ENCODE measurements at places on chromosomes 5 and 9.

- no peak overlapping the region for H3K4me3 ChIP-seq
- no peak overlapping the region for H3K27ac ChIP-seq
- H3K36me3 ChIP-seq = no peaks in the 10 kb centered on the region
Observed at GRCh38 chr5:82031220-82032119, 59.6 kb downstream of the ATG10 start.

- H3K27me3 ChIP-seq = no peaks in the 10 kb centered on the region
- no peak for DNase-seq
- H3K4me3 ChIP-seq = no peak overlapping the region
- no peaks in the 10 kb centered on the region for H3K36me3 ChIP-seq
- H3K27ac ChIP-seq = no peak overlapping the region
Observed at GRCh38 chr5:98570661-98571191, 202.7 kb upstream of the RGMB start.

DNA sequence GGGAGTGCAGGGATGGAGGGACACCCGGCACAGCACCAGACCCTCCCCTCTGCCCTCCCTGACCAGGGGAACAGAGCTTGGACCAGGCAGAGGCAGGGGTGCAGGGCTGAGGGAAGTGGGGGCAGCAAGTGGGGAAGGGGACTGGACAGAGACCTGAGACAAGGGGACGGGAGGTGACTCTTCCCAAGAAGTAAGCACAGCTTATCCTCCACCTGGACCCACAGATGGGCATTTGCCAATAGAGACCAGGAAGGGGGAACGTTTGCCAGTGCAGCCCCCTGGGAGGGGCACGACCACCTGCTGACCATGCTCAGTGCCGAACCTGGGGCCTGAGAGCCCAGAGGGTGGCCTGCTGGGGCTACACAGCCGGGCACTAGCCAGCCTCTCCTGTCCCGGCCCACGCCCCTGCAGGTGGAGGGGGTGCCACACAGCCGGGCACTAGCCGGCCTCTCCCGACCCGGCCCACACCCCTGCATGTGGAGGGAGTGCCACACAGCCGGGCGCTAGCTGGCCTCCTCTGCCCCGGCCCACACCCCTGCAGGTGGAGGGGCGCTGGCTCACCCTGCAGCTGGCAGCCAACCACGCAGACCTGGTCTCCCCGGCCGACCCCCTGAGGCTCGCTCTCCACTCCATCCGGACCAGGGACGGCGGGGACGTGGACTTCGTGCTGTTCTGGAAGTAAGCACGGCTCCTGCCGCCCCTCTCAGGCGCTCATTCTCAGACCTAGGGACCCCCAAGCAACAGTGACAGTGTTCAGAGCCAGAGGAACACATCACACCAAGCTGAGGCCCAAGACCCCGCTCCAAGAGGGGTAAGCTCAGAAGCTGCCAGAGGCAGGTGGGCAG is 24.3 kb downstream of the GLT6D1 start:
- H3K27ac ChIP-seq = no peak overlapping the region
- H3K4me3 ChIP-seq = no peak overlapping the region
- no peaks in the 10 kb centered on the region for H3K36me3 ChIP-seq
- H3K4me1 ChIP-seq = no peaks in the 10 kb centered on the region
- peak; percentile 89 for DNase-seq
- H3K27me3 ChIP-seq = no peaks in the 10 kb centered on the region

DNA sequence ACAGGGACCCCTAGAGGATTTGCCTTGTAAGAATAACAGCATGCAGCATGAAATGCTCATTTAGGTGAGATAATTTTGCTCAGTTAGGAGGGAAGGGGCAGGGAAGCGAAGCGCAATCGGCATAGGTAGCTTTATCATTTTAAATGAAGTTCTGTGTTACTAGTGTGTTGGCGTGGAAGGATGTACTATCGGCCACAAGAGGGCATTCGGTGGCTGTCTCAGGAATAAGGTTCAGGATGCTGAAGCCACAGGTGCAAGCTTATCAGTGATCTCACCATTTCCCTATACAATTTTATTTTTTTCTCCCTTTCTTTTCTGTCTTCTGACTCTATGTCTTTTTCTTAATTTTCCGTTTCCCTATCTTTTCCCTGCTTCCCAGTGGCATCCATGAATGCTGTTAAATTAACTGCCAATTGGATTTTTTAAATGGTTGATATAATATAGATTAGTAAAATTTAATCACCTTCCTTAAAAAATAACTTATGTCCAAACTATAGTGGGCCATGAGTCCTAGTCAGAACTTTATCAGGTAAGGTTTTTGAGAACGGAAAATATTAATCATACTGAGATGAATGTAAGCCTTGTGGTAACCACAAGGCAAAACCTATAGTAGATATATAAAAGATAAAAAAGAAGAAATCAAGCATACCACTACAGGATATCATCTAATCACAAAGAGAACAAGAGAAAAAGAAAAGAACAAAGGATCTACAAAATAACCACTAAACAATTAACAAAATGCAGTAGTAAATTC is 1.2 kb upstream of the INSL6 start:
- no peaks in the 10 kb centered on the region for H3K36me3 ChIP-seq
- H3K27me3 ChIP-seq = peaks cover 8% of the 10 kb centered on the region
- H3K4me1 ChIP-seq = no peaks in the 10 kb centered on the region

DNA sequence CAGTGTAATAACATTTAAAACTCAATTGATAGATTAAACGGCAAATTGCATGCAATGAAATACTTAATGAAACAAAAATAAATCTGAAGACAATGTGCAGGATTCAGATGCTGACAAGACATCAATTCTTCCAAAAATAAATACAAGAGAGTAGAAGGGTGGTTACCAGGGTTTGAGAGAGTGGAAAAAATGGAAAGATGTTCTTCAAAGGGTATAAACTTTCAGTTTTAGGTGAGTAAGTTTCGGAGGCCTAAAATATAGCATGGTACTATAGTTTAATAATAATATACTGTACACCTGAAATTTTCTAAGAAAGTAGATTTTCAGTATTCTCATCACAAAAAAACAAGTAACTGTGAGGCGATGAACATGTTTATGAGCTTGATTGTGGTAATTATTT is 48.2 kb upstream of the RASEF start:
- no peaks in the 10 kb centered on the region for H3K4me1 ChIP-seq
- no peaks in the 10 kb centered on the region for H3K27me3 ChIP-seq
- no peak for DNase-seq

DNA sequence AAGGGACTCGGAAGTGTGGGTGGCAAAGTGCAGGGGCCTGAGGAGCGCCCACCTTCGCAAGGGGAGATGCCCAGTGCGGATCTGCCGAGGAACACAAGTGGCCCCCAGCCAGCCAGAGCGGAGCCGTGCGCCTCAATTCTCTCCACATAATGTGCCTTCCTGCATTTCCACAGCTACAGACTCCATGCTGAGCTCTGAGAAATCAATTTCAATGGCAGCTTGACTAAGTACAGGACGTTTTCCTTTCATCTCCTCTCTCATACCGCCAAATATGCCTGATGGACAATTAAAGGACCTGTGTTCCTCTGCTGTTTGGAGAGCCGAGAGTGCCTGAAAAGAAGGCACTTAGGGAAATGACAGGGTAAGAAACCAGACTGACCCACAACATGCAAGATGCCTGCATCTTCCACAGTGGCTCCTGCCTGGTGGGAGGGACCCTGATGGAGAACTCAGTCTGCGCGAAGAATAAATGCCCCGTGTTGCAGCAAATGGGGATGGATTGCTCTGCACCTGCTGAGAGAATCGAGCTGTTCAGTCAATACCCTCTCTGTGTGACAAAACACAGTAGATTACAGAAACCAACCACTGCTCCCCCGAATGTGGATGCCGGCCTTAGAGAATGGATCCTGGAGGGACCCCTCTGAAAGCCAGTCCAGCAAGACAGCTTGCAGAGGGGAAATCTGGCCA is 38.6 kb upstream of the OLFM1 start:
- no peaks in the 10 kb centered on the region for H3K4me1 ChIP-seq
- no peak overlapping the region for H3K27ac ChIP-seq
- no peak overlapping the region for H3K4me3 ChIP-seq
- H3K27me3 ChIP-seq = no peaks in the 10 kb centered on the region
- no peaks in the 10 kb centered on the region for H3K36me3 ChIP-seq
- no peak for DNase-seq

DNA sequence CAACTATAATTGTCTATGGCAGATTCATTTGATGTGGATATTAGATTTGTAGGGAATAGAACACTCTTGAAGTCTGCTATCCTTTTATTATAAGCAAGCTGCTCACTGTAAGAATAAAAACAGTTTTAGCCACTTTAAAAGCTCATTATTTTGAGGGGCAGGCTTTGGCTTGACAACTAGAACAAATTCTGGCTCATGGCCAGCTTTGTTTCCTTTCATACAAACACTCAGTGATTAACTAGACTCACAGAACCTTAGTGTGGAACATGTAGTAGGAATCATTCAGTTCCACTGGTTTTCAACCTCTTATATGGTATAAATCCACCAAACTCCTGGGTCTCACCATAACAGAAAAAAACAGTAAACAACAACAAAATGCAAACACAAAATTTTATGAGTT is 27.4 kb upstream of the CEP120 start:
- H3K27me3 ChIP-seq = no peaks in the 10 kb centered on the region
- H3K4me3 ChIP-seq = no peak overlapping the region
- peaks cover 13% of the 10 kb centered on the region for H3K4me1 ChIP-seq

DNA sequence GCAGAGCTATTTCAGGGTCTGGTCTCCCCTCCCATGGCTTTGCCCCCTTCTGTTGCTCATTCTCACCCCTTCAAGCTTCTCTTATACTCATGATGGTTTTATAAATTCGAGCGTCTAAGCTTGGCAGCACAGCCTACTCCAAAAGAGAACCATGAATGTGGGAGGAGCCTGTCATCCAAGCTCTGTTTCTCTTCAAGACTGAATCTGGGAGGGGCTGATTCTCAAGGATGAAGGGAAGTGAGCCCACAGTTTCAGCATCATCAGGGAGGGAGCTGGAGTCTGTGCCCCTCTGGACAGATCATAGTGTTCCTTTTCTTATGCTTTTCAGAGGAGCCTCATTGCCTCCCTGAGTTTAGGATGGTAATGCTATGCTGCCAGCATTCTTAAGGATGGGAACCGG is 168.6 kb downstream of the CFAP90 start:
- DNase-seq = peak; percentile 77
- H3K36me3 ChIP-seq = no peaks in the 10 kb centered on the region
- no peak overlapping the region for H3K27ac ChIP-seq
- H3K4me3 ChIP-seq = no peak overlapping the region
- H3K4me1 ChIP-seq = peaks cover 3% of the 10 kb centered on the region

GRCh38 chr5:91114658-91115057 is 268.5 kb downstream of the ARRDC3 start:
- no peaks in the 10 kb centered on the region for H3K27me3 ChIP-seq
- H3K4me1 ChIP-seq = peaks cover 51% of the 10 kb centered on the region
- no peak for DNase-seq
- no peaks in the 10 kb centered on the region for H3K36me3 ChIP-seq

DNA sequence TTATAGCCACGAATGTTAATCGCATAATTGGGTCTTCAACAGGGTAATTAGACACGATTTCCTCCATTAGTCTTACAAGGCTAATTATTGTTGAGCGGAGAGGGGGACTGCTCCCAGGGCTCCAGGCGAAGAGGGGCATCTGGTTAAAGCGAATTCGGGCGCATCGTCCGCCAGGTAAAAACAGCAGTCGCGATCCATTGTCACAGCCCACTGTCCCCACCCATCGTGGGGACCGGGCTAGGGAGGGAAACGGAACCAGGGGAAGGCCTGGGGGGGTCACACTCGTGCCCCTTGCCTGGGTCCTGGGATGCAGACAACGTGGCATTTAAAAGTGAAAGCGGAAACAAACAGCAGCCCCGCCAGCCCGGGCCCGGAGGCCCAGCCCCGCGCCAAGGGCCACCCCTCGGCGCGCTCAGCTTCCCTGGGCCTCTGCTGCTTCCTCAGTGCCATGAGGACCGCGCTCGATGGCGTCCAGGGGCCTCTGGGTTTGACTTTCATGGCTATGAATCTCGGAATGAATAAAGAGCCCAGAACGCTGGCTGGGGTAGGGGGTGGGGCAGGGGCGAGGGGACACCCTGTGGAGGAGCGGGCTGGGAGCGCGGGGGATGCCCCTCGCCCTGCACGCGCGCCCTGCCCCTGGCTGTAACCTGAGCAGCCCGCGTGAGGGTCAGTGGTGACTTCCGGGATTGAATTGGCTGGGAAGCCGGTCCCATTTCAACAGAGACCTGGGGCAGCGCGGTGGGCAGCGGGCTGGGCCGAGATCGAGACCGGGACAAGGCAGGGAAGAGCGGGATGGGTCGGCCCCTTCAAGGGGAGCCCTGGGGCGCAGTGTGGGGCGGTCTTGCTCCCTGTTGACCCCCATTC is 99.9 kb downstream of the GTF3C4 start:
- peak; percentile 91 for DNase-seq
- peak overlapping the region; percentile 62 for H3K4me3 ChIP-seq
- H3K36me3 ChIP-seq = no peaks in the 10 kb centered on the region
- H3K4me1 ChIP-seq = peaks cover 14% of the 10 kb centered on the region
- H3K27me3 ChIP-seq = no peaks in the 10 kb centered on the region
- peak overlapping the region; percentile 82 for H3K27ac ChIP-seq

DNA sequence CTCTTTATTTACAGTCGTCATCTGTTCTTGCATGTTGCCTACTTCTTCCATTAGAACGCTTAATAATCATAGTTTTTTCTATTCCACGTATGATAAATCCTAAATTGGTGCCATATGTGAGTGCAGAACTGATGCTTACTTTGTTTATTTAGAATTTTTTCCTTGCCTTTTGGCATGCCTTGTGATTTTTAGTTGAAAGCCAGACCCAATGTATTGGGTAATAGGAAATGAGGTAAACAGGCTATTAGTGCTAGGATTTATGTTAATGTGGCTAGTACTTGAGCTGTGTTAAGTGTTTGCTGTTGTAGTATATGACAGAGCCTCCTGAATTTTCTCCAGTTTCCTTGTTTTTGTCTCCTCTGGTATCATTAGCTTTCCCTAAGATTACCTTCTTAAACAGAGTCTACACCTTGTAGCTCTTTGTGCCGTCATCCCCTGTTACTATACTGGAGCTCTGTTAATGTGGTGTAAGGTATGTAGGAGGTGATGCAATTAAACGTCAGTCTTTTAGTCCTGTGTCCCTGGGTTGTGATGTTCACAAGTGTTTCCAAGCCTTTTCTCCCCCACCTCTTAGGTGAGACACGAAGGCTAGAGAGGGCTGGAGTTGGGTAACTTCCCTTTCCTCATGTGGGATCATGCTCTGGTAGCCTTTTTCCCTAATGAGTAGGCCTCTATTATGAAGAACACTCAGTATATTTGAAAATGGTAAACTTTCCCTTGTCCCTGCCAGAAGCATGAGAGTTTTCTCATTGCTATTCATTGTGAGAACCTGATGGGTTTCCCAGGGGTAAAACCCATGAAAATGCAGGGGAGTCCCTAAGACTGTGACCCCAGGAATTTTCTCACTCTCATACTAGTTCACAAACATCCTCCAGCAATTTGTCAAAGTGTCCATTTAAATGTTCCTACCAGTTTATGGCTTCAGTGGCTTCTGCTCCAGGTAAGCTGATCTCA is 21.2 kb downstream of the SPATA31D3 start:
- no peak for DNase-seq
- no peaks in the 10 kb centered on the region for H3K4me1 ChIP-seq
- H3K27ac ChIP-seq = no peak overlapping the region
- H3K36me3 ChIP-seq = no peaks in the 10 kb centered on the region
- H3K27me3 ChIP-seq = no peaks in the 10 kb centered on the region
- H3K4me3 ChIP-seq = no peak overlapping the region

GRCh38 chr9:84478996-84479395 is 138.4 kb upstream of the SLC28A3 start:
- H3K27ac ChIP-seq = no peak overlapping the region
- no peak overlapping the region for H3K4me3 ChIP-seq
- no peaks in the 10 kb centered on the region for H3K27me3 ChIP-seq
- no peaks in the 10 kb centered on the region for H3K36me3 ChIP-seq
